ENCODE measurements at places on chromosomes 5 and 9. TPM values are rescaled to one million over a fixed set of nuclear protein-coding genes. Genes with fewer than 3 reads are reported as not detected.
A peak's percentile ranks its signal among the peaks of the same experiment; 100 is the strongest.

The PFN3 gene
- polyA plus RNA-seq: not detected

The SELENOP gene
- polyA plus RNA-seq: 390 TPM

The NUTM2F gene
- polyA plus RNA-seq: not detected

The GARIN3 gene
- not detected for polyA plus RNA-seq

The CCNI2 gene
- 3.8 TPM for polyA plus RNA-seq

The SPOCK1 gene
- polyA plus RNA-seq: 32.8 TPM

The LPCAT1 gene
- 22.2 TPM for polyA plus RNA-seq

GRCh38 chr9:111828193-111828592 lies 33.5 kb upstream of the SHOC1 start:
- DNase-seq: peak; percentile 7

DNA sequence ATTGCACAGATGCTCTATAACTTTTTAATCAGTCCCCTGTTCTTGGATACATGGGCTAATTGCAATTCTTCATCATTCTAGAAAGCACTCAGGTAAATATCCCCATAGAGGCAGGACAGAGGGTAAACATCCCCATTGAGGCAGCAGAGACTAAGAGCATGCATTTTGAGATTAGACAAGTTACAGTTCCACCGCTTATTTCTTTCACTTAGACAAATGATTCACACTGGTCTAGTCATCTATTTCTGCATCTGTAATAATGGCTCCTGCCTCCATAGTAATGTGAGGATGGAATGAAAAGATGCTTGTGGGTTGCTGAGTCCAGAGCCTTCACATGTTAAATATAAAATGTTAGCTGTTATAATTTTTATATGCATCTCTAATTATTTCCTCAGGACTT lies 276.9 kb downstream of the ARHGAP26 start:
- DNase-seq: no peak

- DNase-seq: peak; percentile 18
Measured at GRCh38 chr9:32957358-32957757, 44.1 kb downstream of the APTX start.

GRCh38 chr5:150303660-150304386 lies 1.1 kb upstream of the ARSI start:
- DNase-seq: peak; percentile 58

- DNase-seq: no peak
Measured at GRCh38 chr5:90476391-90476790, 1.7 kb downstream of the POLR3G start.

GRCh38 chr9:6538666-6539071 lies 106.9 kb downstream of the GLDC start:
- DNase-seq: no peak

DNA sequence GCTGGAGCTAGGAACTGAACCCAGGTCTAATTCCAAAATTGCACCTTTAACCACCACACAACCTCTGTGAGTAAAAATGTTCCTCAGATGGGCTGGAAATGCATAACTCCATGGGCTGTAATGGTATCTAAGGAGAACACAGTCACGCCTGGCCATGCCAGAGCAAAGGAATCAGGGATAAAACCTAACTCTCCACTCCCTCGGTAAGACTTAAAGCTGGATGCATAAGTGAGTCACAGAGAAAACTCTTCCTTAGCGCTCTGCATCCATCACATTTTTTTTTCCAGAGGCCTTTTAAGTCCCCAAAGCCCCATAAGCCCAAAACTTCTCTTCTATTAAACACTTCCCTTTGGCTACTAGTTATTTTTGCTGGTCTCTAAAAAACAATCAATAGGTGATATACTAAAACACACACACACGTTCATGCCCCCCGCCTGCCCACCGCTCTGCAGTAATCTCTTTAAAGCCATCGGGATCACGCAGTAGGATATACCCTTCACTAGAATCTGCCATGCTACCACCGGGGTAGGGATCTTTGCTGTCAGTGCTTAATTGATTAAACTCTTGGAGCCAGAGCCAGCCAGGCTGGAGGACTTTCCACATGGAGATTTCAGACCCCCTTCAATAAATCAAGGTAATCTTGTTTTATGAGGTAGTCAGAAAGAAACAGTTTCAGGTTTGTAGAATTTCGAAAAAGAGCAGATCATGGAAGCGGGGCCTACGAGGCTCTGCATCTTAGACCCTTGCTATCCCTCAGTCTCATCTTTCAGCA lies 212.9 kb downstream of the MAPKAP1 start:
- no peak for DNase-seq

DNA sequence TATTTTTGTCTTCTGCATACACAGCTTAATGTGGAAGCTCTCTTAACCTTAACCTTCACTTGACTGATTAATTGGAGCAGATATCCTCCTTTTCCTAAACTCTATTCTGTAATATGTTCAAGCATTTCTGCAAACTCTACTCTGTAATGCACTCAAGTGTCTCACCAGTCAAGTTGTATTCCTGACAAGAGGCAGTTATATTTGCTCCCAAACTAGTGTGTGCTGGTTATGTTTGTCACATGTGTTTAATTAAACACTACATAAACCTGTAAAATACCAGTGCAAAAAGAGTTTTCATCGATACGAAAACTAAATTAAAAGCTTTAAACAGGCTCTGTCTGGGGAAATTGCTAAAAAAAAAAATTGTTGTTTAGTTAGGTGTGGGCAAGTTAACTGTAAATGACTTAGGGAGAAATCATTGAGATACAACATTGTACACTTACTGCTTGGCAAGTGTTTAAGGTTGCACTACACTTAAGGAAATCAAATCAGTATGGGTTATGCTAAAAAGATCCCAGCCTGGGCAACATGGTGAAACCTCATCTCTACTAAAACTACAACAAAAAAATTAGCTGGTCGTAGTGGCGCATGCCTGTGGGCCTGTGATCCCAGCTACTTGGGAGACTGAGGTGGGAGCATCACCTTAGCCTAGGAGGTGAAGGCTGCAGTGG lies 6.7 kb downstream of the FAF2 start:
- DNase-seq: no peak

- no peak for DNase-seq
Measured at GRCh38 chr9:100106616-100107015, 7.6 kb downstream of the INVS start.

GRCh38 chr5:142036918-142037317 lies 24.1 kb upstream of the GNPDA1 start:
- no peak for DNase-seq

GRCh38 chr9:93906195-93906880 lies 48.8 kb downstream of the BARX1 start:
- peak; percentile 18 for DNase-seq

Measured in kidney (tissue), 22 donors.